ENCODE measurements at places on chromosomes 7 and 10.

DNA sequence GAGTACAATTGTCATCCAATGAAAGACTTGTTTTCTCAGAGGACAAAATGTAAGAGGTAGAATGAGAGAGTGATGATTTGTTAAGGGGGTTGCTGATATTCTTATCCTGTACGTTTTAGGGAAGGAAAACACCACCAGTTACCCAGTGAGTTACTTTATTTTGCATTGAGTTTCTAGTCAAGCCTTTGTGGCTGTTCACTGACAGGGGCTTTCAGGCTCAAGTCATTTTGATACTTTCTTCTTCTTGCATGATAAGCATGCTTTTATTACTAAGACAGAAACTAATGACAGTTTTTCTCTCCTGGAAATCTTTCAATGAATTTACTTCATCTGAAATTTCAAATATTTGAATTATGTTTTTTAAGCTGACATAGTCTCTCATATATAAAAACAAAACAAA, 710.2 kb upstream of the POM121L12 start:
- no peak for DNase-seq

DNA sequence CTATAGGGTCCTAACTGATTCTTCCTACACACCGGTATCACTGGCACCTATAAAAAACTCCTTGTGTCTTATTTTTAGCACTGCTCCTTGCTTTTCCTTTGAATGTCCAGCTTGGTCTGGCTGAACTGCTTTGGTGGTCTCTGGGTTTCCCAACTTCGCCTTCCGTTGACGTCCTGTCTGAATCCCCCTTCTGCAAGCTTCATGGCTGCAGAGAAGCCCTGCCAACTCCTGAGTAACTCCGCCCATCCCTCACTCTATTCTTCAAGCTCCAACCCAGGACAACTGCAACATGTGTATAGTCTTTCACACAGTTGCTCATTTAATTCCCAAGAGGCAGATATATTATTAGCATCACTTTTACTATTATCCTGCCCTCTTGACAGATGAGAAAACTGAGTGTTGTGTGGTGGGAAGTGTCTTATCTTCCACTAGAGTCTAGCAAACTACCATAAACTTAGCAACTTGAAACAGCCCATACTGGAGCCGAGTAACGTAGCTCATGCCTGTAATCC, 40.9 kb downstream of the MTURN start:
- DNase-seq = no peak

DNA sequence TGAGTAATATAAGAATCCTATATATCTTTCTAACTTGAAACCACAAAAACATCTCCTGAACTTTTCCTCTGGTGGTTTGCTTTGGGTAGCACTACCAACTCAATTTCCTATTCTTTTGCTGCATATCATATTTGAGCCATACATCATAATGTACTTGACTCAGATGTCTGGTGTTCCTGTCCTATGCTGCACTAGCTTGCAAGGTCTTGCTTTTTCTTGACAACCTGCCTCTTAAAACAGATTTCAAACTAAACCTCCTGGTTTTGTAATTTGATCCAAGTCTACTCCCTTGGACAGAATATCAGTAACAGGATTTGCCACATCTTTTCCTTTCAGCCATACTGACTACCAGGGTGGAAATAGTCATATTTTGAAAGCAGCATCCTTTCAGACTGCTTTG, 520.3 kb upstream of the LRRTM3 start:
- no peak for DNase-seq

DNA sequence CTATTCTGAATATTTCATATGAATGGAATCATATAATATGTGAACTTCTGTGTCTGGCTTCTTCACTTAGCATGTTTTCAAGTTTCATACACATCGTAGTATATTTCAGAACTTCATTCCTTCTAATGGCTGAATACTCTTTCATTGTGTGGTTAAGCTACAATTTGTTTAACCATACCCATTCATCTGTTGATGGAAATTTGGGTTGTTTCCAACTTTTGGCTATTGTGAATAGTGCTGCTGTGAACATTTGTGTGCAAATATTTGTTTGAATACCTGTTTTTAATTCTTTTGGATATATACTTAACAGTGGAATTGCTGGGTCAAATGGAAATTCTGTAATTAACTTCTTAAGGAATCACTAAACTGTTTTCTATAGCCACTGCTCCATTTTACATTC, 86.0 kb upstream of the MDFIC start:
- no peak for DNase-seq

GRCh38 chr7:43905209-43905946, 1.0 kb downstream of the URGCP start:
- no peak for DNase-seq

- no peak for DNase-seq
Observed at GRCh38 chr10:30709700-30710358, 80.3 kb upstream of the LYZL2 start.

DNA sequence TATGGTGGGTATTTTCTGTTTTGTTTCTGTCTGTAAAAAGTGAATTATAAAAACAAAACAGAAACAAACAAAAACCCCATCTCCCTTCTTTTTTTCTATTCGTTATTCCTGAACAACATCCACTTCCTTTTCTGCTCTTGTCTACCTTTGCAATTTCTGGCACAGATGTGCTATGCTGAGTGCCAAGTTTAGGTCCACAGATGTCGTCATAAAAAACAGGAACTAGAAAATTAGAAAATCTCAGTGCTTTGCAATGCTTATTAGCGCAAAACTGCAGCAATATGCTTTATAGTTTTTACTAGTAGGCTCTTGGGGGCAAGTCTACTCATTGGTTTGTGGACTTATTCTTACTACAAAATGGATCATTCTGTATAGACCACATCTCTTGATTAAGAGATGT, 94.2 kb upstream of the PRKCQ start:
- DNase-seq = no peak

- no peak for DNase-seq
Observed at GRCh38 chr7:36565792-36566356, 158.4 kb downstream of the AOAH start.

DNA sequence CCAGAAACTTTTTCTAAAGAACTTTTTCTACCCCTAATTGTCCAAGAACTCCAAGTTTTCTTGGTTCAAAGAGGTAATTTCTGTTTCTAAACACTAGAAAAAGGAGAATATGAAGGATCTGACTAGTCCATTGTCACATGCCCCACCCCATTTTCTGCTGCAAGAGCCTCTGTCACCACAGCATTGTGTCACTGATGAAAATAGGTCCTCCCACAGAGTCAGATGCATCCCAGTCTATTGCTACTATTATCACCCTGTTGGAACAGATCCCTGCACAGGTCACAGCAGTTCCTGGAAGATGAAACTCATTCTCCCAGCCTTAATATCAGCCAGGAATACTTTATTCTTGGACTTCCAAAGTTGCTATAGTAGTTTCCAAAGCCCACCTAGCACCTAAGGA, 7.5 kb upstream of the CFTR start:
- DNase-seq = no peak

GRCh38 chr10:52419281-52419680, 105.2 kb downstream of the DKK1 start:
- DNase-seq = no peak

- no peak for DNase-seq
Observed at GRCh38 chr10:100254191-100254590, 13.2 kb downstream of the CWF19L1 start.

DNA sequence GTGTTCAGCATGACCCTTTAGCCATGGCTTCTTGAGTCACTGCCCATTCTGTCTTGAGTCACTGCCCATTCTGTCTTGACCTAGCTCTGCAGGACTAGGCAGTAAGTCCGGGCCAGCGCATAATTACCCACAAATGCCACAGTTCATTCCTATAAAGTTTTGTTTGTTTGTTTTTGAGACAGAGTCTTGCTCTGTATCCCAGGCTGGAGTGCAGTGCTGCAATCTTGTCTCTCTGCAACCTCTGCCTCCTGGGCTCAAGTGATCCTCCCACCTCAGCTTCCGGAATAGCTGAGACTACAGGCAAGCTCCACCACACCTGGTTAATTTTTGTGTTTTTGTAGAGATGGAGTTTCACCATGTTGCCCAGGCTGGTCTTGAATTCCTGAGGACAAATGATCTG, 32.7 kb upstream of the TARP start:
- no peak for DNase-seq

GRCh38 chr7:64558781-64559180, 4.1 kb downstream of the ZNF680 start:
- DNase-seq = no peak

- no peak for DNase-seq
Observed at GRCh38 chr10:8594176-8594575, 539.7 kb downstream of the GATA3 start.

- DNase-seq = no peak
Observed at GRCh38 chr7:128093614-128094570, 62.7 kb upstream of the LRRC4 start.

GRCh38 chr7:118867860-118868259, 643.4 kb downstream of the ANKRD7 start:
- DNase-seq = no peak

GRCh38 chr10:116045366-116046356, 227.3 kb downstream of the GFRA1 start:
- DNase-seq = no peak

- DNase-seq = peak; percentile 78
Observed at GRCh38 chr10:35643151-35644049, 1.3 kb upstream of the FZD8 start.

DNA sequence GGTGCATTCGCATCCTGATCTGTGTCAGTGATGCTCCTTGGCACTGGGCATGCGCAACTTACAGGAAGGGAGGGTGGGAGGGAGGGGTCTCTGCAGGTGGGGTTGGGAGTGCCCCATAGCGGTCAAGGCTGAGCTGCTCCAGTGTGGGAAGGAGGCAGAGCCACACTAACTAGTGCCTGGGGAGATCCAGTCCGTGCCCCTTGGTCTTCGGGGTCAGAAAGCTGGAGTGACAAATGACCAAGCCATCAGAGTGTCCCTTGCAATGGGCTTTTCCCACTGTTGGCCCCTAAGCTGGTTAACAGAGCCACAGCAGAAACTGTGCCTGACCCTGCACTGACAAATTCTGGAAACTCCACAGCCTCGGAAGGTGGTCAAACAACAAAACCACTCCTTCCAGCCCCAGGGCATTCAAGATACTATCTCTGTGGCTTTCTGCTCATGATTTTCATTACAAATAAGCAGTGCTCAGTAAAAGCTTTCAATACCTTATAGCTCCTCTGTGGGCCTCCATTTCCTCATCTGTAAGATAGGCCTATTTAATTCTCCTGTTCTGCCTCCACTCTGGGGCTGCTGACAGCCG, 138.1 kb upstream of the UNC5B start:
- DNase-seq = peak; percentile 43

- no peak for DNase-seq
Observed at GRCh38 chr7:155670521-155670920, 26.1 kb downstream of the RBM33 start.

DNA sequence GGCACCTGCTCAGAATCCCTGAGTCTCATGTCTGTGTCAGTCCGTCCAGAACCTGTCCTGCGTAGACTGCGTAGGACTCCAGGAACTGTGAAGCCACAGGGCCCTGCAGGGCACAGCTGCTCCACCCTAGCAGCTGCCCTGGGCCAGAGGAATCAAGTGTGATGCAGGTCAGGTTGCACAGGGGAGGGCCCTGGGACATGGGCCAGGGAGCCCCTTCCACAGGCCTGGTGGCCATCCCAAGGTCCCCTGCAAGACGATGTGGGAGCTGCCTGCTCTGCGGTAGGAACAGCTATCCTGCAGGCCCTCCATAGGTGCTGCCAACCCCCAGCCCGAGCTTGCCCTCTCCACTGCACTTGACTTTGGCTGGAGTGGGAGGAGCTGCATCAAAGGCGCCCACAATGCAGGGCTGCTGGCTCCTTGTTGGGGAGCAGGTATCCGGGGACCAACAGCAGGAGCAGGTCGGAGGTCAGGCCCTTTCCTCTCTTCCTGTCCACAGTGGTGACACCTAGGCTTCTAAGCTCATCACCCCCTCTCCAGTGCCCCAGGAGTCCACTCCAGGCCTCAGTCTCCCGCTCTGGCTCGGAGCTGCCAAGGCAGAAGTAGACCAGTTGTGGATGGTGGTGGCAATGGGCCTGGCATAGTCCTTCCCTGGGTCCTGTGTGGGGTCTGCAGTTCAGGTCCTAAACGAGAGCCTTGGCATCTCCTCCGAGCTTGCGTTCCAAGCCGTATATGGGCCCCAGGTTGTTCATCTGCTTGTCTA, 149.1 kb downstream of the MAPK8 start:
- no peak for DNase-seq

DNA sequence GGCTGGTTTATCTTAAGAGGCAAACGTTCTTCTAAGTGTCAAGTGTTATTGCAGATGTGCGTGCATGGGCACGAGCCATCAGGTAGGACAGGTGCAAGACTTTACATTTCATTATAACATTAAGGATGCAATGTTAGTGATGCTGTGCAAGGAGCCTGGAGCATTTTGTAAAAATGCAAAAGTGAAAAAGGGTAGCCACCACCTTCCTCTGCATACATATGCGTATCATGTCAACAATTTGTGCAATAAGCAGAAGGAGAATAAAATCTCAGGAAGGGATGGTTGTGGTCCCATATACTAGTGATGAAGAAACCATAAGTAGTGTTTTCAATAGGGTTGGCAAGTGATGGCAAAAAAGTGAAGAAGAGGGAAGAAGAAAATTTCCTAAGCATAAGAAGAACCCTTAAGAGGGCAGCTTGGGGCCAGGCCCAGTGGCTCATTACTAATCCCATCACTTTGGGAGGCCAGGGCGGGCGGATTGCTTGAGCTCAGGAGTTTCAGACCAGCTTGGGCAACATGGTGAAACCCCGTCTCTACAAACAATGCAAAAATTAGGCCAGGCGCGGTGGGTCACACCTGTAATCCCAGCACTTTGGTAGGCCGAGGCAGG, 7.5 kb downstream of the PIK3AP1 start:
- no peak for DNase-seq

- DNase-seq = no peak
Observed at GRCh38 chr10:50219200-50219599, 32.1 kb downstream of the ASAH2 start.

- DNase-seq = no peak
Observed at GRCh38 chr10:43427166-43427825, 9.6 kb upstream of the ZNF487 start.

GRCh38 chr7:155286686-155287085, 11.0 kb upstream of the INSIG1 start:
- no peak for DNase-seq

DNA sequence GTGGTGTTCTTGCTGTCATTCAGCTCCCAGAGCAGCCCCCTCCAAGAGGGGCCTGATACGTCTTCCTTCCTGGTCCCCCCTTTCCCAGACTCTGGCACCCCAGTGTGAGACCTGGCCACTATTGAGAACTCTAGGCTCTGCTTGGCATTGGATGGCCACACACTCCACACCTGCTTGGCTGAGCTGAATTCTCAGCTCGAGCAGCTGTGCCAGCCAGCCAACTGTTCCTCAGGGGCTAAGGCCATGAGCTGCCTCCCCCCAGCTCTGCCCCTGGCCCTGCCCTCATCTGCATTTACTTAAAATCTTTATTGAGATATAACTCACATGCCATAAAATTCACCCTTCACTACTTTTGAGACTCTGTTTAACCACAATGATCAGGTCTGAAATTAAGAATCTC, 6.7 kb downstream of the TLL2 start:
- DNase-seq = no peak

GRCh38 chr7:158847451-158847866, 8.9 kb upstream of the DYNC2I1 start:
- DNase-seq = no peak

DNA sequence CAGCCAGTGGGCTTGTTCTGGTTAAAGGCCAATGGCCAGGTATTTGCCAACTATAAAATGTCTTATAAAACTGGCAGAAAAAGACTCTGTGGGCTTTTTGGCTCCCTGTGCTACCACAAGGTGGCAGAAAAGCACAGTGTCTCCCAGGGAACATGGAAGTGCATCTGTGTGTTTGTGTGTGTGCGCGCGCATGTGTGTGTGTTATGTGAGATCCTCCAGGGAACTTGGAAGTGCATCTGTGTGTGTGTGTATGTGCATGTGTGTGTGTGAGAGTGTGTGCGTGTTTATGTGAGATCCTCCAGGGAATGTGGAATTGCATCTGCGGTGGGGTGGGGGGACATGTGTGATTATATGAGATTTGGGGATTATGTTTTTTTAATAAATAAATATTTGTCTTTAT, 30.2 kb upstream of the ABI1 start:
- no peak for DNase-seq

Measured in tibial artery (tissue), 4 donors.